ENCODE measurements at places on chromosomes 3 and 15. TPM values are rescaled to one million over a fixed set of nuclear protein-coding genes. Genes with fewer than 3 reads are reported as not detected.
A peak's percentile ranks its signal among the peaks of the same experiment; 100 is the strongest.

GRCh38 chr3:129377615-129378014 is 50.8 kb downstream of the EFCAB12 start:
- no peak overlapping the region for H3K27ac ChIP-seq
- H3K4me3 ChIP-seq: no peak overlapping the region
- no peak for DNase-seq
- H3K36me3 ChIP-seq: no peaks in the 10 kb centered on the region

DNA sequence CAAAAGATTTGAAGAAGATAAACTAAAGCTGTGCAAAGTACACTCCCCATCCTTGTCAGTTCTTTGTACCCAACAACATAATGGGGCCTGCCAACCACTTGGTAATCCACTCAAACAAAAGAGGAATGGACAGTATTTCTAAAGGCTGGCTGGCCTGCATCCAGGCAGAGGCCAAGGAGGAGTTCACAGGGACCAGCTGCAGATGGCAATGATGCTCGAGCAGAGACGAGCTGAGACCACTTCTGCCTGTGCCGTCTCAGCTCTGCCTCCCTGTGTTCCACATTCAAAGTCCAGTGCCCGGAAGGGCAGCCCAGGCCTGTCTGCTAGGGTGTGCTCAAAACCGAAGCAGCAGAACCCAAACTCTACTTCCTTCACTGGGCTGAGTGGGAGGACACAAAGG is 14.3 kb downstream of the CXCR6 start:
- H3K4me3 ChIP-seq: no peak overlapping the region
- no peaks in the 10 kb centered on the region for H3K4me1 ChIP-seq
- H3K27ac ChIP-seq: no peak overlapping the region

DNA sequence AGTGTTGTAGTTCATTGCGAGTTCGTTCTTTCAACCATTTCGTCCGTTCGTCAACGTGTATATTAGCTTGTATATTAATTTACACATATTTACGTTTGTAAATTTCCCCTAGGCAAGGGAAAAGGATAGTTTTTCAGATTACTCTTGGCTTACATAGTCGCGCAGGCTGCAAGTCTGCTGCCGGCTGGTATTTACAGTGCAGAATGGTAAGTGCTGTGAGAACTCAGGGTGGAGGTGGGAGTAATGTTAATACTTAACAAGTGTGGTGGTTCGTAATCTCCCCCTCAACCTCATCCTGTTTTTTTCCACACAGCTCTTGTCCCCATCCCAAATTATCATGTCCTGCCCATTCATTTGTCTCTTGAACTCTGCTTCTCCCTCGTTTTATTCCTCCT is 766 bp downstream of the FAM98B start:
- no peak for DNase-seq
- no peaks in the 10 kb centered on the region for H3K36me3 ChIP-seq
- peaks cover 9% of the 10 kb centered on the region for H3K4me1 ChIP-seq
- peak overlapping the region; percentile 87 for H3K27ac ChIP-seq
- peak overlapping the region; percentile 85 for H3K4me3 ChIP-seq

ZDHHC23 gene
- 0.74 TPM for total RNA-seq

KCNMB3 gene
- 4.3 TPM for total RNA-seq

MESP1 gene
- total RNA-seq: 6.5 TPM

C3orf49 gene
- not detected for total RNA-seq

Measured in A673 (cell line).